ENCODE measurements at places on chromosomes 1 and 21.
A peak's percentile ranks its signal among the peaks of the same experiment; 100 is the strongest.

DNA sequence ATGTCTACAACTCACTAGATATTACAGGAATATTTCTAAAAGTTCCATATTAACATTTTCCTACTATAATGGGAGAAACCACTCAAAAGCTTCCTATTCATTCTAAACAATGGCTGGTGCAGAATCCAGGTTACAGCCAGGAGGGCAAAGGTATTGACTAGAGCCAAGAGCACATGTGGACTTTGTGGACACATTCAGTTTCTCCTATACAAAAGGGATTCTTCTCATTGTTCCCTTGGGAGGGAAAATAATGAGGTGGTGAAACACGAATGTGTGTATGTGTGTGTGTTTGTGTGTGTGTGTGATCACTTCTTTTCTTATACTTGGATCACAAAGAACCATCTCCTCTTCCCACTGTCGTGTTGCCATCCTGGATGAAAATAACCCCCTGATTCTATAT, 1000.0 kb downstream of the ADGRL2 start:
- DNase-seq = no peak

- DNase-seq = no peak
Observed at GRCh38 chr1:227938276-227938675, 9.5 kb downstream of the WNT9A start.

DNA sequence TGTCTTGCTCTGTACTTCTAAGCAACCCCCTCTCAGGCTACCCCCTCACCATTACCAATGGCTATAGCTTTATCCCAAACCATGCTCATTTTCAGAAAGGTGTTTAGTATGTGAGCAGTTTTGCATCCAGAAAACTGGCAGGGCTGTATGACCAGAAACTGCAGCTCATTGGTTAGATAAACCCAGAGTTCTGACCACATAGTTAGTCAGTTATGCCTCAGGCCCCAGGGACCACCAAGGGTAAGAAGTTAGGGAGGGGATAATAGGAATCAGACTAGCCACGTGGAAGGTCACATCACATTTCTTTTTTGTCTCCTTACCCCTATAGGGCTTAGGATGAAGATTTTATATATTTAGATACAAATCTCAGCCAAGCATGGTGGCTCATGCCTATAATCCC, 1.2 kb downstream of the ITGA10 start:
- no peak for DNase-seq

DNA sequence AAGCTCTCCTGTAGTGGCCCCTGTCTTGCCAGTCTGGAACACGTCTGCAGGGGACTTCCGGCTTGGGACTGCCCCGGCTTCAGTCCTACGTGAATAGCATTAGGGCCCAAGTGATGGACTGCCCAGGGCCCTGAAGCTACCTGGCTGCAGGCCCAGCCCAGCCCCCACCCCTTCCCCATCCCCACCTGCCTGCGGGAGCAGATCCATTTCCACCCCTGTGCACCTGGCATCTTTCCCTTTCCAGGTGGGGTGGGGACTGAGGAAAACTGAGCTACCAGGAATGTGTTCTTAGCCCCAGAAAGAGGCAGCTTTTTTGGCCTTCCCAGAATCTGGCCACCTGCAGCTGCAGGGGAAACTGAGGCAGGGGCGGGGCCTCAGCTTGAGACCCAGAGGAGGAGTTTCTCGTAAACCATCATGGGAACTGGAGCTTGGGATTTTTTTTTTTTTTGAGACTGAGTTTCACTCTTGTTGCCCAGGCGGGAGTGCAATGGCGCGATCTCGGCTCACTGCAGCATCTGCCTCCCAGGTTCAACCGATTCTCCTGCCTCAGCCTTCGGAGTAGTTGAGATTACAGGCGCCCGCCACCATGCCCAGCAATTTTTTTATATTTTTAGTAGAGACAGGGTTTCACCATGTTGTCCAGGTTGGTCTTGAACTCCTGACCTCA, 3.2 kb downstream of the EDN2 start:
- no peak for DNase-seq

GRCh38 chr21:33383056-33383888, 19.9 kb upstream of the IFNGR2 start:
- DNase-seq = peak; percentile 56

DNA sequence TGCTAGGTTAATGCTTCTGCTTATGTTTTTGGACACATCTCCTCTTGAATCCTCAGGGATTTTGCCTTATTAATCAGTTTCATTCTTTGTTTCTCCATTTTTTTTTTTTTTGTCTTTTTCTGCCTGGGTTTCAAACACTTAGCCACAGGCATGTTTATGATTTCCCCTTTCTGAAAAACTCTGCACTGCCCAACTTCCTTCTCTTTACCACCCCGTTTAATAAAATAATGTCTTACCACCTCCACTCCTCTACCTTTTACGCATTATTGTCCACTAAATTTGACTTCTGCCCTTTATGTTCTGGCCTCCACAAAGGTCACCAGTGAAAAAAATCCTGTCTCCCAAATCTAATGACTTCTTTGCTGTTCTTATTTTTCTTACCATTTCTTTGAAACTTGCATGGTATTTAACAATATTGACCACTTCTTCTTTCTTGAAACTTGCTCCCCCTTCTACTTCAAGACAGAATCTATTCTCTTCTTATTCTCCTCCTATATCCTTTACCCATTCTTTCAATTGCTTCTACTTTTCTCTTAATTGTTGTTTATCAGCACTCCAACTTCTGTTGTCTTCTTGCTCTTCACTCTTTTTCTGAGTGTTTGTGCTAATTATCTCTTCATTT, 150.3 kb downstream of the TNFSF18 start:
- DNase-seq = no peak

DNA sequence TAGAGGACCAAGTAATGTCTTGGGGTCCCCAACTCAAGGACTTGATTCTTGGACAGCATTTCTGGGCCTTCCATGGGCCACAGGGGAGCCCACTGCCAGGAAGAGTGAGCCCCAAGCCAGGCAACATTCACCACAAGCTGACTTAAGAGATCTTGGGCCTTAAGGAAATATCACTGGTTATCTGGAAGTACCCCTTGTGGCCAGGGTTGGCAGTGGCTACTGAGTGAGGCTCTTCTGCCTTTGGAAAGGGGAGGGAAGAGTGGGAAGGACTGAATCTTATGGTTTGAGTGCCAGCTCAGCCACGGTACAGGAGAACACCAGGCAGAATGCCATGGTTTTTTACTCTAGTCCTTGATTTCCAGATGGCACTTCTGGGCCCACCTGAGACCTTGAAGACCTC, 228.9 kb upstream of the RGS18 start:
- DNase-seq = no peak

GRCh38 chr1:59688976-59689375, 125.8 kb upstream of the HOOK1 start:
- no peak for DNase-seq

DNA sequence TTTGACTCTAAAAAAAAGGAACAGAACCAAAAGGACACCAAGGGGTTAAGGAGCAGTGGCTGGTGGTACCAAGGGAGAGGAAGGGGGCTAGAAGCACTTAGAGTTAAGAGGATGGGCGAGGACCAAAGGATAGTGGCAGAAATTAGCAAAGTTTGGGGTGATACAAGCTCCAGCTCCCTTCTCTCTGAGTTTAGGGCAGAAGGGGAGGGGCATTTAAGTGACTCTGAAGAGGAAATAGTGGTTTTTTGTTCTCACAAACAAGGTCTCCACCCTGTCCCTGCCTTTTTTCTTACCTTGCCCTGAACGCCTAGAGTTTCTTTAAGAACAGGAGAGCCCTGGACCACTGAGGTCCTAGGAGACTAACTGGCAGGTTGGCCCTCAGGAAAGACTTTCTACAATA, 3.3 kb downstream of the CDC42SE1 start:
- no peak for DNase-seq

DNA sequence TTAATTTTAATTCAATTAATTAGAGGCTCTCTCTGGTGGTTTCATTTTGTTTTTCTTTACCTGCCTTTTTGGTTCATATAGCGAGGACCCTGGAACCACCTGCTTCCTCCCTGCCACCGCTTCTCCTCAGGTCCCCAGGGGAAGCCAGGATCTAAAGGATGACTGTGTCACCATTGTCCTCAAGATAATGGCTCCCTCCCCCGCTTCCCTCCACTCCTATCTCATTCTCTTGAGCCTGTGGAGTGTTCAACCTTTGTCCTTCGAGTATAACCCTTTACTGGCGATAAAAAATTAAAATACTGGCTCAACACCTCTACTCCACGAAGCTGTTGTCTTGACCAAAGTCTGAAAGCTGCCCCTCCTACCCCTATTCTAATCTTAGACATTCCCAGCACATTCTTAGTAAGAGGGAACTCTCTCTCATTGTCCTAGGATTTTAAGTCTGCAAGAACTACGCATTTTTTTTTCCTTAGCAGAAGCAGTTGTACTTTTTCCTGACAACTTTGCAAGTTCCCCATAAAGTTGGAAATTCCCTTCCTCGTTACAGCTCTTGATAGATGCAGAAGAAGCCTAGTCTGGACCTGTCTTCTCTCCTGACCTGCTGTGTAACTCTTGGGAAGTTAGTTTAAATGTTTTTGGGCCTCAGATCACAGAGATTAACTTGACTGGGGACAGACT, 12.6 kb upstream of the MAPKAPK2 start:
- no peak for DNase-seq

DNA sequence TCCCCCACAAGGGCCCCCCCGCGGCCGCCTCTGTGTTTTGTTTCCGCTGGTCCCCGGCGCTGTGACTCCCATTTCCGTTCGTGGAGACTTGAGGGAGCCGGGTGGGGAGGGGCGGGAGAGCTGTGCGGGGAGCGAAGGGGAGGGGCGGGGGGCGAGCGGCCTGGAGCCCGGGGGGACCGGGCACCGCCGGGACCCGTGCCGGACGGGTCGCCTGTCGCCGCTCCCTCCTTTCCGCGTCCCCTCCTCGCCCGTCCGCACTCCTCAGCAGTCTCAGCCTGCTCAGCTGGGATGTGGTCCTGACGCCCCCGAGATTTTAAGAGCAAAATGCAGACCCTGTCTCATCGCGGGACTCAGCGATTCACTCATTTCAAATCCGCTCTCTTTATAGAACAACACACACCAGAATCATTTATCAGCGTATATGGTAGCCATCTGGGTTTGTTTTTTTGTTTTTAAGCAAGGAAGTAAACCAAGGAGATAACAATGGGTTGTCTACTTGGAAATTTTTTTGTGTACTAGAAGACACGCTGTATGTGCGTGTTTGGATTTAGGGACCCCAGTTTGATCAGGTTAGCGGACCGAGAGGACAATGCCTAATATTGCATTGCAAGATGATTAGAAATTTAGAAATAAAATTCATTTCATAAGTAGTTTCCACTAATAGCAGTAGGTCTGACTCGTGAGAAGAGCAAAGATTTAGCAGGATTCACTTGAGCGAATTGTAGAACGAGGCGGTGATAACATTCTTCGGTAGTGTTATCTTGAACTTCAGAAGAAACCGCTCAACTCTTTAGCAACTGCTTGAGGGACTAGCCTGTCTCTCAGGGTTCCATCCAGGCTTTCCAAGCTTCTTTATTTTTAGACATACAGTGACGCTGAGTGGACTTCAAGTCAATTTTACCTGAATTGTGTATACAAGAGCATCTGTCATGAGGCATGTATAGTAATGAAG, 1.1 kb downstream of the GABPA start:
- peak; percentile 53 for DNase-seq
